HEK293T (cell line): ENCODE measurements at places on chromosomes 5 and 9.

DNA sequence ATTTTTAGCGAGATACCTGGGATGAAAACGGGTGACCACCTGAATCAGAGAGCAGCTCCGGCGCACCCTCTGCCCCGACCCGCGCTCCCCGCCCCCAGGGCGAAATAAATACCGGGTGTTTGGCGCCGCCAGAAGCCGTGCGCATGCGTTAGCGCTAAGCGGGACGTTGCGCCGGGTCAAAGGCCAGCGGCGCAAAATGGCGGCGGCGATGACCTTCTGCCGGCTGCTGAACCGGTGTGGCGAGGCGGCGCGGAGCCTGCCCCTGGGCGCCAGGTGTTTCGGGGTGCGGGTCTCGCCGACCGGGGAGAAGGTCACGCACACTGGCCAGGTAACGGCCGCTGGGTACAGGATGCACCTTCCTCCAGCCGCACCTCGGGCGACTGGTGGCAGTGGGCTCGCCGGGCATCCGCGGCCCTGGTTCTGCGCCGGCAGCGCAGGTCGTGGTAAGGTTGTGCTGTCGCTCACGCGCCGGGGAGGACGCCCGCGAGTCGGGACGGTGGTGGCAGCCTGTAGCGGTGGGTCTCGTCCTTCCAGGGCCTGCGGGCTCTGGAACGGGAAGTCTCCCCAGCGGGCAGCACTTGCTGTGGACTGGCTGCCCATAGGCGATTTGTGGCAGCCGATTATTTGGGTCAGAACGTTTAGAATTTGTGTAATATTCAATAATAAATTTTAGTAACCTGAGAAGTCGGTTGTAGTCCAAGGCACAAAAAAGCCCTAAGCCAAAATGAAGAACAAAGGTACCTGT is at the start of gene NDUFS6:
NDUFS6 (plus strand) TSS at position 186 of the 745 bp plus-strand sequence; CDS start at position 197, 11 bp downstream.
- DNase-seq = peak; percentile 69

DNA sequence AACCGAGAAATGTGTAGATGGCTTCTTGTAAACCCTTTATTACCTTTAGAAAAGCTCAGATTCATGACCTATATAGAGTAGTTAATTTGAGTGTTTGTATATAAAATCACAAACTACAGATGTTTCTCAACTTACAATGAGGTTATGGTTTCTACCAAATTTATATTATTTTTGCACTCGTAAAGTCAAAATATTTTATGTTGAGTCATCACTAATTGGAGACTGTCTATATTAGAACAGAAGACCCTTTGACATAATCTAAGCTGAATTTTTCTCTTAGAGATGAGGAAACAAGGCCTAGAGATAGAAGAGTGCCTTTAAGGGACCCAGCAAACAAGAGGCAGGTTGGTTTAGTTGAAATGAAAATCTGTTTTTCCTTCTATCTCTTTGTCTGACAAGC is 20.0 kb upstream of the NMUR2 start:
- DNase-seq = no peak

- DNase-seq = no peak
These were observed 32.4 kb downstream of the DDX31 start for GRCh38 chr9:132637351-132637750.

DNA sequence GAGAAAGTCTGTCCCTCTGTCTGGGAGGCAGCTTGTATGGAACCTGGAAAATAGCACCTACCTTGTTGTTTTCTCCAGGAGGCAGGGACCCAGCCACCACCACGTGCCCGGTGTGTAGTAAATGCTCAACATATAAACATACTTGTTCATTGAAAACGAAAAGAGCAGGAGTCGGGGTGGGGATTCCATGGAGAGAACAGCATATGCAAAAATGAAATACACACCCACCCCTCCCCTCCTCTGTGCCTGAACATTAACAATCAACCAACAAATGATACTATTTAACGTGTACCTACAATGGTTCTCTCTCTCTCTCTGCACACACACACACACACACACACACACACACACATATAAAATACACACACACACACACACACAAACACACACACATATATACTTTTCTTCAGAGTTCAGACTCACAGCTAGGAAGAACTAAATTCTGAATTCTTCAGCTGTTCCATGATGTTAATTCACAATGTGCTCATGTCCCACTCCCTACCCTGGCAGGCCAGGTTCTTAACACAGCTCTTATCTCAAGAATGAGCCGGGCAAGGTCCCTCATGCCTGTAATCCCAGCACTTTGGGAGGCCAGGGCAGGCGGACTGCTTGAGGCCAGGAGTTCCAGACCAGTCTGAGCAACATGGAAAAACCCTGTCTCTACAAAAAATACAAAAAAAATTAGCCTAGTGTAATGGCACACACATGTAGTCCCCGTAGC is 16.3 kb upstream of the DENND1A start:
- no peak for DNase-seq

DNA sequence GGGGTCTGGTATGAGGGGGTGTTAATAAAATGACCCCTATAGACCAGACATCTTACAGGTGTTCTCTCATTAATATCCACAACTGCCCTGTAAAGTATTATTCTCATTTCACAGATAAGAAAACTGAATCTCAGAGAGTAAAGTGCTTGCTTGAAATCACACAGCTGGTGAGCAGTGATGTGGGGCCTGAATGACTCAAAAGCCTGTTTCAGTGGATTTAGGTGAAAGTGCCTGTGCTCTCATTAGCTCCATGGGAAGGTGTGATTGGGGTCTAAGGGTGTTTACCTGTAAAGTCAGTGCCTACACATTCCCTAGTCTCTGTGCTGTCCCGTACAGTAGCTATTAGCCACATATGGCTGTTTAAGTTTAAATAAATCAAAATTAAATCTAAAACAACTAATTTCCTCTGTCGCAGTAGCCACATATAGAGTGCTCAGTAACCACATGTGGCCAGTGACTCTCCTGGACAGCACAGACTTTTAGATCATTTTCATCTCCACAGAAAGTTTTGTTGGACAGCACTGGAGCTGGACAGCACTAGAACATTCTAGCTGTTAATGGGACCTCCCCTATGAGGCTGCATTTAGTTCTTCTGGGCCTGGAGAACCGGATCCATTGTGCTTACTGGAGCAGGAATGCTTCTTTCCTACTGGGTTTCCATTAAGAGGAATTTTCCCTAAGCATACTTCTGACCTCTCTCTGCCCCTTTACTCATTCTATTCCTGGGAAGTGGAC is 52.5 kb upstream of the SEMA6A start:
- no peak for DNase-seq

DNA sequence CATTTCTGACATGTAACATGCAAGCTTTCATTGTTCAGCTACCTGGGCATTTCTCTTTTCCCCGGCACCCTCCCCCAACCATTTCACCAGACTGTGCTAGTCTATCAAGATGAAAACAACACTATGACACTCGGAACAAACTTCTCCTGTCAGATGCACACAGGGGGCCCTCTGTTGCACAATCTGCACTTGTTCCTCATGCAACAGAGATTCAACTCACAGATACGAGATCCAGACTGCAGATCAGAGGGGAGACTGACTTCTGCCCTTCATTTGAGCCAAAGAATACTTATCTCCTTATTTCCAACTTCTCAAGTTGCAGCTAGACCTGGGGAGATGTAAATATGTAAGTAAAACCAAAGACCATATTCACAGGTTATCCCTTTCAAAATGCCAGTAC is 15.7 kb upstream of the FST start:
- no peak for DNase-seq
